GM23248 (cell line): ENCODE measurements at places on chromosomes 7 and 10. TPM values are rescaled to one million over a fixed set of nuclear protein-coding genes. Genes with fewer than 3 reads are reported as not detected.

Gene ANXA8L1
- 2.2 and 6.6 TPM in 2 replicates for total RNA-seq

- no peaks in the 10 kb centered on the region for H3K27me3 ChIP-seq
- no peak overlapping the region for H3K27ac ChIP-seq
- H3K36me3 ChIP-seq, result no peaks in the 10 kb centered on the region
- peak; percentile 32 for DNase-seq
- no peak overlapping the region for H3K4me3 ChIP-seq
These were observed 61.5 kb upstream of the ELMO1 start for GRCh38 chr7:37510043-37510634.

- peaks cover 65% of the 10 kb centered on the region for H3K27me3 ChIP-seq
- H3K36me3 ChIP-seq, result no peaks in the 10 kb centered on the region
- no peak for DNase-seq
- H3K27ac ChIP-seq, result no peak overlapping the region
These were observed 91.6 kb downstream of the MICALL2 start for GRCh38 chr7:1367501-1368183.

Gene SHTN1
- 0.86 and 1.6 TPM in 2 replicates for total RNA-seq

DNA sequence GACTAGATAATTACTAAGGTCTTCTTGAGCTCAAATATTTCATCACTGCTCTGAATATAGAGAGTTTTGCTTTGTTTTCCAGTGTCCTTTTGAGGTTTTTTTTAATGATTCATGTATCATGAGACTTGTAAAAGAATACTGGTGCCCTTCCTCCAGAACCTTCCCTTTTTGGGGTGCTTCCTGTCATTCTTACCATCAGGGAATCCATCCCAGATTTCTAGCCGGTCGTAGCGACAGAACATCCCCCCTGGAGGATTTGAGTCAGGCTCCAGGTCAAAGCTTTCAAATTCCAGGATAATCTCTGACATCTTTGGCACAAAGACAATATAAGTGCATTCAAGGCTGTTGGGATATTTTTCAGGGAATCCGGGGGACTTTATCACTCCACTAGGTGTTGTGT lies 71.0 kb downstream of the NRP1 start:
- peak overlapping the region; percentile 34 for H3K4me3 ChIP-seq
- H3K4me1 ChIP-seq, result peaks cover 41% of the 10 kb centered on the region
- H3K27me3 ChIP-seq, result no peaks in the 10 kb centered on the region

DNA sequence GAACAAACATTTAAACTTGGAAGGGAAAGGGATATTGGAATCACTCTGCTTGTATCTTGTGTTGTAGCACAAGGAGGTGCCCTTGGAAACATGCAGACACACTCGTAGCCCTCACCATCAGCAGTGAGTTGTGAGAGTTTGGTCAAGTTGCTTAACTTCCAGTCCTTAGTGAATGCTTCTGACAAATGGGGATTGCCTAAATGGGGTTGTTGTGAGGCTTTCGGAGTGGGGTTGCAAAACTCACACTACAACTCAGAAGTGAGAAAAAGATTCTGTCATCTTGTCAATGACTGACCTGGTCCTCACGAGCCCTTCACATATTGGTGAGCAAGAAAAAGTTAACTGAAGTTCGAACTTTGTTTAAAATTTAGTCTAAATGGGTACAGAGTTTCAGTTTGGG lies 29.0 kb upstream of the GSDME start:
- no peaks in the 10 kb centered on the region for H3K27me3 ChIP-seq
- peak overlapping the region; percentile 98 for H3K27ac ChIP-seq
- no peaks in the 10 kb centered on the region for H3K36me3 ChIP-seq
- H3K4me3 ChIP-seq, result no peak overlapping the region
- DNase-seq, result peak; percentile 57

- no peak for DNase-seq
- H3K4me1 ChIP-seq, result peaks cover 2% of the 10 kb centered on the region; the same call in 1 of the 2 replicates
- H3K4me3 ChIP-seq, result no peak overlapping the region
- H3K27me3 ChIP-seq, result peaks cover 3% of the 10 kb centered on the region; the same call in 1 of the 2 replicates
- H3K36me3 ChIP-seq, result no peaks in the 10 kb centered on the region
These were observed 72.6 kb upstream of the FHIP2A start for GRCh38 chr10:114749014-114749413.

Gene EPO
- not detected in 2 replicates for total RNA-seq

DNA sequence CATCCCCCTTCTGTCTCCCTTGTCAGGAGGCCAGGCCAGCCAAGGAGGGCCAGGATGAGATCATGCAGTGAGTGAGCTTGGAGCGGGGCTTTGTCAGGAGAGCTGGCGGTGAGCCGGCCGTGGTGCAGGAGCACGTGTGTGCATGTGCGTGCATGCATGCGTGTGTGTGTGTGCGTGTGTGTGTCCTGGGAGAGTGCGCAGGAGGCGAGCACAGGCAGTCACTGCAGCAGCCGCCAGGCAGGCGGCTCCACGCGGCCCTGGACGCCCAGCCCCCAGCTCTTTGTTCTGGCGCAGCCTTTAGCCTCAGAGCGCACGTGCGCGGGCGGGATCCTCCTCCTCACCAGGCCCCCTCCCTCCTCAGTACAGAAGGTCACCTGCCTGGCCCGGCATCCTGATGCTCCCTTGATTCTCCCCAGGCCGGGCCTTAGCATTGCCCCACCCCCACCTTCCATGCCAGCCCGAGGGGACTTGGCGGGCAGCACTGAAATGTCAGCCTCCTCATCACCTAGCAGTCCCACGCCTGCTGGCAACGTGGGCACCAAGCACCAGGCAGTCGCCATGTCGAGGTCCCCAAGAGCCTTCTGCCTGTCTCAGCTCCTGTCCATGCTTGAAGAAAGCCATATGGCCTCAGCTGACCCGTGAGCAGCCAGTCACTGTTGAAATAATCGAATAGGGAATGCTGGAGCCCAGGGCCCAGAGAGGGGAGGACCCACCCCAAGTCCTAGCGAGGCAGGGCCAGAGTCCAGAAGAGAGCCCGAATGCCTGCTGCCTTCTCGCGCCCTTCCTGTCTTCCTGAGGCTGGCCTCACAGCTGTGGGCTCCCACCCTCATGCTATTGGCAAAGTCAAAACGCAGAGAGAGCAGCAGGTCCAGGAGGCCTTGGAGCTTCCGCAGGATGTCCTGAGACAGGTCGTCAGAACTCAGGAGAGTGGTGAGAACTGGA lies 125.9 kb upstream of the PPIF start:
- no peaks in the 10 kb centered on the region for H3K27me3 ChIP-seq
- H3K36me3 ChIP-seq, result peaks cover 33% of the 10 kb centered on the region
- H3K27ac ChIP-seq, result peak overlapping the region; percentile 25
- DNase-seq, result peak; percentile 91
- no peak overlapping the region for H3K4me3 ChIP-seq

Gene CNPY1
- not detected in 2 replicates for total RNA-seq

GRCh38 chr7:13197501-13197900 lies 510.1 kb downstream of the ARL4A start:
- H3K27me3 ChIP-seq, result no peaks in the 10 kb centered on the region
- H3K4me3 ChIP-seq, result no peak overlapping the region

Gene EN2
- not detected in 2 replicates for total RNA-seq

Gene ZNF37A
- 10.7 and 11.5 TPM in 2 replicates for total RNA-seq
